GM04503 (cell line): ENCODE measurements at places on chromosomes 4 and X.

DNA sequence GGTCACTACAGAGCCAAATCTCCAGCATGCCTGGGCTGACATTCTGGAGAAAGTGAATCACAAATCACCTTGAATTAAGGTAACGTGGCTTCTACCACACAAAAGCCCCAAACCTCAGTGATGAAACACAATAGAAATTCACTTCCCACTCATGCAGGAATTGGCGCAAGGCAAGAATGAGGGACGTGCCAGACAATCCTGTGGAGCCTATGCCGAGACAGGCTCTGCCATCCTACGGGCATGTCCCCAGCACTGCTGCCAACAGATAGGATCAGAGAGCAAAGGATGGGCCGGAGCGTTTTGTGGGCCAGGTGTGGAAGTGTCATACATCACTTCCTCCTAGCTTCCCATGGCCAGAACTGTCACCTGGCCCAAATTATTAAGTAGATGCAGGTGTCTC, 118.0 kb downstream of the IRF2 start:
- DNase-seq, result no peak

DNA sequence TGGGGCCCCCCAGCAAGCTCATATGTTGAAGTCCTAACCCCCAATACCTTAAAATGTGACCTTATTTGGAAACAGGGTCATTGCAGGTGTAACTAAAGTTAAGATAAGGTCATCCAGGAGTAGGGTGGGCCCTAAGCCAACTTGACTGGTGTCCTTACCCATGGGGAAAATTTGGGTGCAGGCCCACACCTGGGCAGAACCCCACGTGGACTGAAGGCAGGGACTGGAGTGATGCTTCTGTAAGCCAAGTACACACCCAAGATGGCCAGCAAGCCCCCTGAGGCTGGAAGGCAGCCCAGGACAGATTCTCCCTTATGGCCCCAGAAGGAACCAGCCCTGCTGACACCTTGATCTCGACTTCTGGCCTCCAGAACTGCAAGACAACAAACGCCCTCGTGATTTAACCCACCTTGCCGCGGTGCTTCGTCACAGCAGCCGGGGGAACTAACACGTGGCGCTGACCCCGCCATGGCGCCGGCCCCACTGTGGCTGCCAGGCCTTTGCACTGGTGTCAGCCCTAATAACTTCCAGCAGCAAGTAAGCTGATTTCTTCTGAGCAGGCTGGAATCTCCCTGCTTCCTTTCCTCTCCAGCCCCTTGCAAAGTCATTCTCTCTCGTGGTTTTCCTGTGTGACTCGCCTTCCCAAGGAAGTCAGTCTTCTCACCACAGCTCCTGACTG, 23.2 kb upstream of the MXD4 start:
- DNase-seq, result no peak

GRCh38 chrX:66676413-66676812, 37.5 kb upstream of the EDA2R start:
- peak; percentile 49 for DNase-seq

GRCh38 chr4:834368-835147, 8.6 kb upstream of the CPLX1 start:
- no peak for DNase-seq

- DNase-seq, result no peak
Observed at GRCh38 chrX:320126-320783, 1.7 kb upstream of the GTPBP6 start.

DNA sequence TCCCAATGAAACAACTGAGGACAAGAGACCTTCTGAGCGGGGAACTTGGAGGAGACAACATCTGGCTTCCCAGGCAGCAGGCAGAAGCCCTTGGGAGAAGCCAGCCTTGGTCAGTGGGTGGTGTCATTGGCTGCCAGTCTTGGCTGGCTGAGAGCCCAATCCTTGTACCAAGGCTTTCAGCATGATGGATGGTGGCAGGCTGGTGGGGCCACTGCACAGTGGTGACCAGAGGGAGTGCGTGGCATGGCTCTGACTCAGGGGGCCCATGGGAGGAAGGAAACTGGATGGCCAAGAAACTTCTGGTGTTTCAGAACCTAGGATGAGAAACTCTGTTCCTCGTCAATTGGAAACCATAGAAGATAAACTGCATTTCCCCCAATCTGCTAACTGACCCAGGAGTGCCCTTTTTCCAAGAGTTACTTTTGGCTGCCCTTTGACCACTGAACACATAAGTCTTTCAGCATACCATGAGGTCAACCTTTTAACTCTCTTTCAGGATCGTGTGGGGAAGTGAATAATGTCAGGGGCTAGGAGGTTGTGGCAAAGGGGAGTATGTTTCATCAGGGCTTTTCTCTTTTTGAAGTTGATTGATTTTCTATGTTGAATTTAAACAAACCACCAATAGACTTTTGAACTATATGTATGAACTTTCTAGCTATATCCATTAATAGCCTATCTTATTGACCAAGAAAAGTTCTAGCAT, 60.9 kb downstream of the SOWAHB start:
- no peak for DNase-seq

DNA sequence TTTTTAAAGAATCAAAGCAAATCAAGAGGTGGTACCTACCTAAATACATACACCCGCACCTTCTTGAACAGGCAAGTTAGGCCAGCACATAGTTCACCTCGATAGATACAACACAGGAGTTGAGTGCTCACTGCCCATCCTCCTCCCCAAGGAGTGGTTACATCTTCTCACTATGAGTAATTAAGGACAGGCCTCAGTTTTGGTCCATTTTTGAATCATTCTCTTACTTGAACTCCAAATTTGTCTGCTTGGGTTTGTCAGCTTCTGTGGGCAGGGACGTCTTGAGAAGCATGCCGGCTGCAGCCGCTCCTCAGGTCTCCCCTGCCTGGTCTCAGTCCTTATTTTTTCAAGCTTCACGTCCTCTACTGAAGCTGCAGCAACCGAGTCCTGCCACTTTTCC, 190.6 kb upstream of the RBPJ start:
- DNase-seq, result no peak

GRCh38 chr4:55884851-55885219, 31.4 kb downstream of the EXOC1 start:
- DNase-seq, result no peak

DNA sequence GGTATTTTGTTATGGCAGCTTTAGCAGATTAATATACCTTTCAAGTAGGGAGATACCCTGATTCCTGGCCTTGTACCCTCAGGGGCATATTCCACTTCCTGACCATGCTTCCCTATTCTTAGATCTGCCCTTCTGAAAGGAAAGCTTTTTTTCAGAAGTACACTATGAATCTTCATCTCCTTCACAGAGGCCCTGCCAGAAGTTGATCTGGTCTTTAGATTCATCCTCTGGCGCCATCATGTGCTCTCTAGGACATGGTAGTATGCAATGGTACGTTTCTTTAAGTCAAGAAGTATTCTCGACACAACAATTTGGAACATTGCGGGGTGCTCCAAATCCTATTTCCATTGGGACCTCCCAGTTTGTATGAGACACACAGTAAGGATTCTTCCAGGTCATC, 39.6 kb upstream of the DIPK2B start:
- no peak for DNase-seq

GRCh38 chrX:130654409-130654950, 248.5 kb downstream of the ENOX2 start:
- peak; percentile 5 for DNase-seq

- no peak for DNase-seq
Observed at GRCh38 chr4:182931691-182932345, 14.6 kb upstream of the DCTD start.

GRCh38 chr4:89101256-89102161, 9.8 kb upstream of the TIGD2 start:
- DNase-seq, result no peak

- DNase-seq, result no peak
Observed at GRCh38 chrX:45353456-45353855, 152.8 kb upstream of the DIPK2B start.

GRCh38 chrX:150763810-150764209, 70.6 kb downstream of the MTMR1 start:
- DNase-seq, result no peak

GRCh38 chrX:41559235-41560052, 112.3 kb downstream of the NYX start:
- peak; percentile 22 for DNase-seq

GRCh38 chr4:127668770-127669169, 36.0 kb downstream of the INTU start:
- DNase-seq, result no peak

GRCh38 chr4:67700116-67700737, 728 bp downstream of the UBA6 start:
- DNase-seq, result no peak

DNA sequence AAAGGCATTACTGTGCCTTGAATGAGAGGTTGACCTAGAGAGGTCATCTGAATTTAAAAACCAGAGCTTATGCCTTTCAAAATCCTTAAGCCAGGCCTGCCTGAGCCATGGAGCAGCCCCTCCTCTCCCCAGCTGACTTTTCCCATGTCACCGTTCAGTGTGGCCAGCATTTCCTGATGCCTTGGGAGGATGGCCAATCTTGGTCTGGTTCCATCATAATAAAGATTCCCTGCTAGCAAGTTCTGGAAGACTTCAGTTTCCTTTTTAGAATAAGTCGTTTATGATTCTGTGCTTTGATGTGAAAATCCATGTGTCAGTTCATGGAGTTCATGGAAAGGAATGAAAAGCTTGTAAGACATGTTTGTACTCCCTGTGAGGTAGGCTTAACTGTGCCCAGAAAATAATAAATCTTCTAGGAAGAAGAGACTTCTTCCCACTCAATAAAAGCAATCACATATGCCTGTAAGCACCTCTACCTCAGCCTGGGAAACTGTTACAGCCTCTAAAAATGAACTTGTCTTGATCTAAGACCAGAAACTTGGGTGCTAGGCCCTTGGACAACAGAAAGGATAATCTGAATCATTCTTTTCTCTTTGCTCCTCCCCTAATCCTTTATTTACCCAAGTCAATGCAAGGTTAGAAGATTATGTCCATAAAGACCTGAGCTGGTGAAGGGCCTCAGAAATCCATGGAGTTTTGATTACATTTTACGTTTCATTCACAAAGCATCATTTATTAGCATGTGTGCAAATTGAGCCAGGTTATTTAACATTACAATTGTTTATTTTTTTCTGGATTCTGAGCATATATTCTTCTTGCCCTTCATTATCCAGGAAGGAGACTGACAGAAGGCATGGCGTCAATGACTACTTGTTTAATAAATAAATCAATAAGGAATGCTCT, 84.0 kb upstream of the TBC1D9 start:
- DNase-seq, result no peak

DNA sequence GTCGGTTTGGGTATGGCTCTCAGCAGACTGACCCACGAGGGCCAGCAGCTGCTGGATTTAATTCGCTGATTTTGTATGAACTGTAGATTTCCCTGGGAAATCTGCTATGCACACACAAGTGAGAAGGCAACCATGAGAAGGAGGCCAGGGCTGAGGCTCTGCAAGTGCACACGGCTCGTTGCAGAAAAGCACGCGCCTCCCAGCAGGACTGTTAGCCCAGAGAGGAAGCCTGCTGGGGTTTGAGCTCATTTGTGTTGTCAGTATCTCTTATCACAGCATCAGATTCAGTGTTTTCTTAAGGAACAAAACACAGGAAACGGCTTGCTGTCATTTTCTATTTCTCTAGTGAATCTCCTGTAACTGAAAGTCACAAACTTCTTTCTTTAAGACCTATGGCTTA, 296.2 kb upstream of the FAT1 start:
- no peak for DNase-seq

DNA sequence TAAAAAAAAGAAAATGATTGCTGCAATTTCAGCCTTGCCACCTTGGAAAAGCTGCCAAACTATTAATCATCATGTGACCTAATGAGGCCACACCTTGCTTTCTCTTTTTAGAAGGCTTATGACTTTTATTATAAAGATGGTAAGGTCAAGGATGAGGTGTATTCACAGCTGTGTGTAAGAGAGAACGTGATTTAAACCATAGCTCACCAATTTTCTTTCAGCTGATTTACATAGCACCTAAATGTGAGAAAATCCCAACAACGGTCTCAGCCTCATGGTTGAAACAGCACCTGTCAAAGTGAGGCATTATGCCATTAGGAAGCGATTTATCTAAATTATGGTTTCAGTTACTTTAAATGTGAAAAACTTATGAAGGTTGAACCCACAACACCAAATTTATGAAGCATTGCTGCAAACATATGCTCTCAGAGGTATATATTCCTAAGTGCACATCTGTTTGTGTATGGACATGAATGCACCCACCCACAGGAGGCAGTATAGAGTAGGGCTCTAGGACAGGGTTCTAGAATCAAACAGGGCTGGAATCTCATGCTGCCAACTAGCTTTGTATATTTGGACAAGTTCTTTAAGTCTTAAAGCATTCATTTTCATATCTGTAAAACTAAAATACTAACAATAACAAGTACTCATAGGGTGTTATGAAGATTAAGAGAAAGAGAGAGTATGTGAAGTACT, 40.7 kb downstream of the ANXA3 start:
- DNase-seq, result no peak

GRCh38 chr4:126800575-126801141, 832.1 kb upstream of the INTU start:
- no peak for DNase-seq

DNA sequence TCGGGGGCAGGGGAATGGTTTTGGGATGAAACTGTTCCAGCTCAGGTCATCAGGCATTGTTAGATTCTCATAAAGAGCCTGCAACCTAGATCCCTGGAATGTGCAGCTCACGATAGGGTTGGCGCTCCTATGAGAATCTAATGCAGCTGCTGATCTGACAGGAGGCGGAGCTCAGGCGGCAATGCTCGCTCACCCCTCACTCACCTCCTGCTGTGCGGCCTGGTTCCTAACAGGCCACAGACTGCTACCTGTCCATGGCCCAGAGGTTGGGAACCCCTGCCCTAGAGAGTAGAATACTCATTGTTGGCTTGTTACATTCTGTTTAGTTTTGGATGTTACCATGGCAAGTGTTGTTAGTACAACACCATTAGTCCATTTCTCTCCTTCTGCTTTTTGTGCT, 40.8 kb upstream of the STX18 start:
- DNase-seq, result no peak

DNA sequence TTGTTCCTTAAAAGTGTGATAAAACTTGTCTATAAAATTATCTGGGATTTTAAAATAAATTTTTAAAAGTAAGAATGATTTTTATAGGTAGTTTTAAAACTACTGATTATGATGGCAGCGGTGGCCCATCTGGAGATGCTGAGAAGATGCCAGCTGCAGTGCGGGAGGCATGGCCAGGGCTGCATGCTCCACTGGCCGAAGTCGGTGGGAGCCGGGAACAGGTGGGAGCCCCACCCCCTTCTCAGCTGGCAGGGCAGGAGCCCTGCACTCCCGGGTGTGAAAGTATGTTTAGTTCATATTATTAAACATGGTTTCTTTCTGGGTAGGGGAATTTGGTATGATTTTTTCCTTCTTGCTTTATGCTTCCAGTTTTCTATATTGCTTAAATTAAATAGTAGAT, 63.8 kb downstream of the CORIN start:
- DNase-seq, result no peak

DNA sequence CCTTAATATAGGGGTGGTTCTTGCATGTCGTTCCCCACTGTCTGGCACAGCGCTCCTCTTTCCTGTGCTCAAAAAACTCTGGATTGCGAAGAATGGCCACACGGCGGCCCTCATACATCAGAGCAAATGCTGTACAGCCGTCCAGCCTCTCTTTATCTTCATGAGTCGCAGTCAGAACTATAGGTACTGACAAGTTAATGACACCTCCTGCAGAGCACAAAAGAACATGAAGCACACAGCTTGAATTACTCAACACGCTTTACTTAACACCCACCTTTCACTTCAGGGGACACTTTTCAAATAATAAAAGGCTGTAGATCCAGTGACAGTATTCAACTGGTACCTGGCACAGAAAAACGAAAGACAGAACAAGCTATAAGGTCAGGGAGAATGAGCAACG, 65.3 kb downstream of the PAPSS1 start:
- no peak for DNase-seq
